ENCODE measurements at places on chromosomes 5 and 9.

GRCh38 chr9:31255211-31255610 lies 1129.2 kb upstream of the ACO1 start:
- no peak for DNase-seq

DNA sequence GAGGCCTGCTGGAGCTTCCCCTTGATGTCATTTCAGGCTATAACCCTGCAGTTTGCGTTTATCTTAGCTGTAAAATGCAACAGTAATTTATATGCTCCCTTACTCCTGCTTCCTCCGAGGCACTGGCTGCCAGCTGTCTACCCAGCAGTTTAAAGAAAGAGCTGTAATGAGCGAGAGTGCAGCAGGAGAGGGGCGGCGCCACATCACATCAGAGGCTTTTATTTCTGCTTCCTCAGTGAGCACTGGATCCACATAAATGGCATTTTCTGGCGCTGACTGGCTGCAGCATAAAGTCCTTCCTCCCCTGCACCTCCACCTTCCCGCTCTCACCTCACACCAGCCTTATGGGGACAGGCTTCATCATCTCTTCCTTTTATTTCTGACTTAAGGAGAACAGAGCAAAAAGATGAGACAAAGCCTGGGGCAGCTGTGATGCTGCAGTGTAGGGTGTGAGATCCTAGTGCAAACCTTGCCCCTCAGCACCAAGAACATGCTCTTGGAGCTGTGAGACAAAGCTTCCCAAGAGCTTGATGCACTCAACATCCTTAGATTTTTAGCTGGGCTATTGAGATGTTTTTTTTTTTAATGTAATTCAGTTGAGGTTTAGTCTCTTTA lies 829.6 kb upstream of the ZNF608 start:
- DNase-seq, result no peak

GRCh38 chr5:172630986-172631385 lies 10.1 kb upstream of the NEURL1B start:
- no peak for DNase-seq

DNA sequence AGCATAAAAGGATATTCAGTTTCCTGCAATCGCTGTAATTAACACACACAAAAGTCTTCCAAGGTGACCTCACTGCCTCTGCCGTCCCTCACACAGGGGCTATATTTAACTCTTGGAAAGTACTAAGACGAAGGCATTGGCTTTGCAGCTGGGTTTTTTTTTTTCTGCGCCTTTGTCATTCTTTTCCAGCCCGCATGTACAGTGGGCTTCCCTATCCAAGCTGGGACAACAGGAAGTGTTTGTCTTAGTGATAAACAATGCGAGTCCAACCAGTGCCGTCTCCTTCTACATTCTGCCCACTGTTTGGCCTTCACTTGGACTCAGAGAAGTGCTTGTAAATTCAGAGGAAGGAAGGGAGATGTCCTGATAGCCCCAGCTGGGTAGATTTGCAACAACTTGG lies 17.6 kb downstream of the AFAP1L1 start:
- no peak for DNase-seq

DNA sequence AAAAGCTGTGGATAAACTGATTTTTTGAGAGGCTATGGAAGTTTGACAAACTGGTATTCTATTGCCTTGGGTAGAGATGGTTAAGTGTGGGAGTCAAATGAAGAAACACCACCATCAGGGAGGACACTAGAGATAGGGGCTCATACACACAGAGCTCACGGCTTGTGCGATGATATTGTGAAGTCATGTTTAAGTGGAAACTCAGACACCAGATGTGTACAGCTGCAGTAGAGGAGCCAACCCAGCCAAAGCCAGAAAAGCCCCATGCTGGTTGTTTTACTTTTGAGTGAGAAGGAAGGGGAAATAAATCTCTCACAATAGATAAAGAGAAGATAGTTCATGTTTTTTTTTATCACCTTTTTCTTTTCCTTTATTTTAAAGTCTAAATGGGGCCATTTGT lies 377.7 kb downstream of the DMRT2 start:
- no peak for DNase-seq

DNA sequence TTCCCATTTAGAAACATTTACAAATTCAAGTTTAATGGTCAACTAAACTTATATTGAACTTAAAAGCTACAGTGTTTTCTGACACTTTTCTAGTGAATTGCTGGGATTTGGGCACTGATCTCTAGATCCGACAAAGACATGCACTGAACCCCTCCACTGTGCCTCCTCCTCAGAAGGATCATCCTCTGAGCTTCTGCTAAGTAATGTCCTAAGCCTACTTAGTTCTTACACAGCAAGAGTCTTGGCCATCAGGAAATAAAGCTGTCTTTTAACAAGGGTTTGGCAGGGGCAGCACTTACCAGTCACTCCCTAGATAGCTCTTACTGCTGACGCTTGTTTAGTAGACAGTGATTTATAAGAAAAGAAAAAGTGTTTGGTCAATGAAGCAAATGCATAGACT lies 50.5 kb downstream of the FAM81B start:
- DNase-seq, result no peak

- no peak for DNase-seq
Measured at GRCh38 chr5:144779368-144779767, 608.7 kb downstream of the KCTD16 start.

GRCh38 chr9:83535736-83536135 lies 2.5 kb downstream of the FRMD3 start:
- no peak for DNase-seq

DNA sequence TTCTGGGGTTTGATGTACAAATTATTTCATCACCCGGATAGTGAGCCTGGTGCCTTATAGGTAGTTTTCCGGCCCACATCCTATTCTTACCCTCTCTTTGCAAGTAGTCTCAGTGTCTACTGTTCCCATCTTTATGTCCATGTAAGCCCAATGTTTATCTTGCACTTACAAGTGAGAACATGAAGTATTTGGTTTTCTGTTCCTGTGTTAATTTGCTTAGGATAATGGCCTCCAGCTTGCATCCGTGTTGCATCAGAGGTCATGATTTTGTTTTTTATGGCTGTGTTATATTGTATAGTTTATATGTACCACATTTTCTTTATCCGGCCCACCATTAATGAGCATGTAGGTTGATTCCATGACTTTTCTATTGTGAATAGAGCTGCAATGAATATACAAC lies 136.5 kb downstream of the PRR16 start:
- DNase-seq, result no peak
